ENCODE measurements at places on chromosomes 13 and 19.

GRCh38 chr19:49546825-49547565 is 19.2 kb downstream of the RCN3 start:
- peak; percentile 94 for DNase-seq

GRCh38 chr13:65508338-65508737 is 1721.8 kb downstream of the PCDH9 start:
- DNase-seq, result no peak

- DNase-seq, result peak; percentile 0
These were observed 753.3 kb downstream of the OLFM4 start for GRCh38 chr13:53781941-53782340.

GRCh38 chr19:4676955-4677731 is 7.0 kb upstream of the MYDGF start:
- peak; percentile 53 for DNase-seq

DNA sequence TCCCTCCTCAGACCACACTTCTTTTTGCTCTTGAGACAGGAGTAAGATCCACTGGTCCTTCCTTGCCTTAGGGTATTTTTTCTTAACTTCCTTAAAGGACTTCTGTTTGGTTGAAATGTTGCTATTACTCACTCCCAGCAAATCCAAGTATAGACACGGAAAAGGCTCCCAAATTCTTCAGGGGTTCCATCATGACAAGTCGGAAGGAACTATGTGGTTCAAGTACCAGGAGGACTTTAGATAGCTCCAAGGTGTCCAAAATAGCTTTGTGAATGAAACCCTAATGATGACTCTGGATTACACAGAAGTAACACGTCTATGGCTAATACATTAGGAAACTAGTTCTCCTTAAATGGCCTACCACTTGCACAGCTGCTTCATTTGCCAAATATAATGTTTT is 238.7 kb downstream of the KCTD12 start:
- no peak for DNase-seq

GRCh38 chr13:43266936-43267615 is 243.7 kb downstream of the DNAJC15 start:
- no peak for DNase-seq

DNA sequence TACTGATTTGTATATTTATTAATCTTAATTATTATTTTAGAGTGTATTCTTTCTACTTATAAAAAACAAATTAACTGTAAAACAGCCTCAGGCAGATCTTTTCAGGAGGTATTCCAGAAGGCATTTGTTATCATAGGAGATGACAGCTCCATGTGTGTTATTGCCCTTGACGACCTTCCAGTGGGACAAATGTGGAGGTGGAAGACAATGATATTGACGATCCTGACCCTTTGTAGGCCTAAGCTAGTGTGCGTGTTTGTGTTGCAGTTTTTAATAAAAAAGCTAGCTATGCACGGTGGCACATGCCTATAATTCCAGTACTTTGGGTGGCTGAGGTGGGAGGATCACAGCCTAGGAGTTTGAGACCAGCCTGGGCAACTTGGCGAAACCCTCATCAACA is 46.7 kb downstream of the NDFIP2 start:
- DNase-seq, result no peak

DNA sequence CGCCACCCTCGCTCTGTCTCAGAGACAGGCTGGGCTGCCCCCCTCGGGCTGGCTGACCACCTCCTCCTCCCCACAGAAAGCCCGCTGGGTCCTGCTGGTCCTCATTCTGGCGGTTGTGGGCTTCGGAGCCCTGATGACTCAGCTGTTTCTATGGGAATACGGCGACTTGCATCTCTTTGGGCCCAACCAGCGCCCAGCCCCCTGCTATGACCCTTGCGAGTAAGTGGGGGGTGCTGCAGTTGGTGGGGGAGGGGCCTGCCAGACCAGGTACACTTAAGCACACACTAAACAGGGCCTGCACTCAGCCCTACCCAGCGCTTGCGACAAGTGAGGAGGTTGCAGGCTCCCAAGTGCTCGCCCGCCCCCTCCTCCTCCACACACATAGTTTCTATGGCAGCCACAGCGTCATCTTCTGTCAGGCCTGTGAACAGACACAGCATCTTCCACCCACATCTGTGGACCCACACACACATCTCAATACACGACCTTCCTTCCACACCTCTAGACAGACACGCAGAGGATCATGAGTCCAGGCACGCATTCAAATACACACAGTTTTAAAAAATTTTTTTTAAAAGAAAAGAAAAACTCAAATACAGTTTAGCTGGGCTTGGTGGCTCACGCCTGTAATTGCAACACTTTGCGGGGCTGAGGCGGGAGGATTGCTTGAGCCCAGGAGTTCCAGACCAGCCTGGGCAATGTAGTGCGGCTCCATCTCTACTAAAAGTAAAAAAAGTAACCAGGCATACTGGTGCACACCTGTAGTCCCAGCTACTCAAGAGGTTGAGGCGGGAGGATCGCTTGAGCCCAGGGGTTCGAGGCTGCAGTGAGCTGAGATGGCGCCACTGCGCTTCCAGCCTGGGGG is 18.4 kb downstream of the PLD3 start:
- DNase-seq, result peak; percentile 26

GRCh38 chr13:49457221-49457620 is 13.1 kb downstream of the SETDB2 start:
- no peak for DNase-seq

- no peak for DNase-seq
These were observed 20.4 kb downstream of the RBM26 start for GRCh38 chr13:79385694-79386093.

DNA sequence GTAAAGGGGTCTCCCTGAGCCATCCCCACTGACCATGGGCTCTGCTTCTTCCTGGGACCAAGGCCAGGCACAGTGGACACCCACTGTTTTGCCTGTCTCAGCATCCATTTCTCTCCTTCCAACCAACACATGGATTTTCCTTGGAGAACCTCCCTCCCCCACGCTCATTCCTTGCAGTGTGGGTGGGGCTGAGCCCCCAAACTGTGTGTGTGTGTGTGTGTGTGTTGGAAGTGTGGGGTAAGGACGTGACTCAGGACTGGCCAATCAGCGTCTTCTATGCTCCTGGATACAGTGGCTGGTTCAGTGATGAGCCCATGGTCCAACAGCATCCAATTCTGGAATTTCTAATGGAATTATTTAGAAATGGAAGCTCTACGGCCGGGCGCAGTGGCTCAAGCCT is 18.7 kb downstream of the CEBPA start:
- DNase-seq, result no peak

DNA sequence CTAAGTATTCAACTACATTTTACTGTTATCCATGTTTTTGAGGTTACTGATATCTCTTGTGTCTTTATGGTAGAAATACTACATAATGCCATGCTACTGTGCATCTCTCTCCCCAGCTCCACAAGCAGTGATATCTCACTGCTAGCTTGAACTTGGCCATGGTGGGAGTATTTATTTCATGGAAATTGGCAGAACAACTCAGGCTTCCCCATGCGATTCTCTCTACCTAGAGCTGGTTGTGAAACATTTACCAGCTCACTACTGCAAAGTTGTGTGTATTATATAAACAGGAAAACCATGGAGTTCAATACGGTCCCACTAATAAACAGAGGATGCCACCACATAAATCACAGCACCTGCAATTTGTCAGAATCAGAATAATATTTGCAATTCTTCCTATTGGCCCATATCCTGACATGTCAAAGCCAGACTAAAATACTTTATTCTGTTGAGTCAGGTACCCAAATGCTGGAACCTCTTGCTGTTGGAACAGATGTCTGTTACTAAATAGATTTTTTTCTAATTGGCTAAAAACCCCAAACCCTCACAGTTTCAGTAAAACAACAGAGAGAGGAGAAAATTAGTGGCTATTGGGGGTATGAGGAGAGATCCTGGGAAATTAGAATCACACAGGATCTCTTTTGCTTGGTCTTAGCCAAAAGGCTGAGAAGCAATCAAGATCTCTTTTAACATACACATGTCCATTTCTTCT is 91.4 kb upstream of the SLC10A2 start:
- no peak for DNase-seq

DNA sequence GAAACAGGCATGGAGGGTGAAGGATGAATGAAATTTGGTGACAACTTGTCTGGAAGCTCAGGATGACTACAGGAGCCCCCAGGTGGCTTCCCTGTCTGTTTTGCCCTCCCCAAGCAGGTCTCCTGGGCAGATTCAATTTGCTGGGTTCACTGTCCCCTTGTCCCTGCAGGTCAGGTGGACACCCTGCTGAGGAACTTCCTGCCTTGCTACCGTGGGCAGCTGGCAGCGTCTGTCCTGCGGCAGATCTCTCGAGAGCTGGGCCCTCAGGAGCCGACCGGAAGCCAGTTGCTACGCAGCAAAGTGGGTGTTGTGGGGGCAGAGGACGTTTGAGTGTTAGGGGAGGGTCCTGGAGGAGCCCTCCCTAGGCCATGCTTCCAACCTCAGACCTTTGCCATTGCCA is 19.1 kb downstream of the PGLS start:
- DNase-seq, result no peak

- DNase-seq, result no peak
These were observed 419.4 kb downstream of the UQCRFS1 start for GRCh38 chr19:28793391-28794168.

- no peak for DNase-seq
These were observed 32.2 kb upstream of the ZNF726 start for GRCh38 chr19:23882493-23882892.

DNA sequence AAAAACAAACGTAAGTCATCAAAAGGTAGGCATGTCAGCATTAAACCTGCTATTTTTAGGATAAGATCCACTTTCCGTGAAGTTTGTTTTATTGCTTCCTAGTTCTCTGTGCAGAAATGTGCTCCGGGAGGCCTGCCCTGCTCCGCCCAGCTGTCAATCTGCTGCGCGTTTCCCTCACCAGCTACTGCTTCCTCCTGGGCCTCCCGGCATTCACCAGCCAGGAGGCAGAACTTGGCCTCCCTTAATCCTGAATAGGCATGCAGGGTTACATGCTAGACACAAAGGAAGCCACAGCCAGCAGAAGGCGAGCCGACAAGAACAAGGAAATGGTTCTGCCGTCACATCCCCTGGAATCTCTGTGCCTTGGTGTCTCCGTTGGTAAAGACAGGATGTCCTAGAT is 386.2 kb downstream of the IRS2 start:
- DNase-seq, result no peak

DNA sequence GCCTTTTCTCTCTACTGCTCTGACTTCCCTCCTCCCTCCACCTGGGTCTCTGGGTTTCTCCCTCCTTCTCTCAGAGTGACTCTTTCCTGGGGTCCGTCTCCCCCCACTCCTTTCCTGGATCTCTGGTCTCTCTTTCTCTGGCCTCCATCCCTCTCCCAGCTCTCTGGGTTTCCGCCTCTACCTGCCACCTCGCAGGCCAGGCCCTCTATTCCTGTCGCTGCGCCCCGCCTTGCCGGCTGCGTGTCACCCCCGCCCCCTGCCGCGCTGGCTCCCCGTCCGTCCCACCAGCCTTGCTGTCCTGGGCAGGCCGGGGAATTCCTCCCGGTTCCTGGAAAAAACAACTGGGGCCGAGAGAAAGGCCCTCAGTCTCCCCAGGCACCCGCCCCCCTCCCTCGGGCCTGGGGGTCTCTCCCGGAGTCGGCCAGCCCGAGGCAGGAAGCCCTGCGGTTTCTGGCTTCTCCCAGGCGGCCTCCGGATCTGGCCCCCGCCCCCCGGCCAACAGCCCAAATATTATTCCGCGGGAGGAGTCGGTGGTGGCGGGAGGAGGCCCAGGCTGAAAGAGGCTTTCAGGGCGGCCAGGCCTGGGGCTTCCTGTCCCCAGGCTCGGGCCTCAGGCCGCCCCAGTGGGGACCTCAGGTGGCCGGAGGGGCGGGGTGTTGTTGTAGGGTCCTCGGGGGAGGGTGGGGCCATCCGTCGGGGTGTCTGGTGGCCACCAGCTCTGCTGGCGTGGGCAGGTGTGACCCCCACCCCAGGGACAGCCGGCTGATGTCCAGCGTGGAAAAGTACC is 9.3 kb downstream of the IRF2BP1 start:
- DNase-seq, result peak; percentile 78

- peak; percentile 43 for DNase-seq
These were observed 4.3 kb upstream of the DUXA start for GRCh38 chr19:57171551-57172081.

GRCh38 chr19:56191115-56191514 is 6.5 kb downstream of the ZSCAN5B start:
- no peak for DNase-seq

GRCh38 chr19:18665771-18666202 is 17.7 kb upstream of the CRTC1 start:
- DNase-seq, result no peak

DNA sequence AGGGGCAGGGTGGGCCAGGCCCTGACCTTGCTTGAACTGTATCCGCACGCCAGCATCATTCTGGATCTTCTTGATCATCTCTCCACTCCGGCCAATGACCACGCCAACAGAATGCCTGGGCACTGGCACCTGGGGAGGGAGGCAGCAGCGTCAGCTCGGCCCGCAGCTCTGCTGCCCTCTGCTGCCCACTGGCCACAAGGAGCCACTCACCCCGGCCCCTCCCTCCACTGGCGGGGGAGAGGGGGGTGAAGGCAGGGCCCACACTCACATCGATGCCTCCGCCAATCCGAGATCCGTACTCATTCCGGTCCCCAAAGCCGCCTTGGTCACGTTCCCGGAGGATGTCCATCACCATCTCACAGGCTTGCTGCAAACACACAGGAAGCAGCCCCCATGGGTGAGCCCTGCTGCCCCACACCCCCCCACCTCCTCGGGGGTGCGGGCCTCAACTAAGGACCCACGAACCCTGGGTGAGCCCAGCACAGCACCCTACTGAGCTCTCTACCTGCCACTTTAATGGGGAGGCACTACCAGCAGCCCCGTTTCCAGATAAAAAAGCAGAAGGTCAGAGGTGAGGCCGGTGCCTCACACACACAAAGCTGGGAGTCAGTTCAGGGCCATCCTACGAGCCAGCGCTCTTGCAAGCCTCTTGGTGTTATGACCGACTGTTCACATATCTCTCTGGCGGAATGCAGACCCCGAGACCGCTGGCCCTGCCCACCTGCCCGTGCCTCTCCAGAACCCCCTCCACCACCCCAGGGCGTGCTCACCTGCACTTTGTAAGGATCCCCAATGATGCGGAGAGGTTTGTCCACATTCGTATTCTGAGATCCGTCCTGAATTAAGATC is 6.7 kb downstream of the KHSRP start:
- peak; percentile 46 for DNase-seq

GRCh38 chr13:26810095-26810494 is 49.5 kb upstream of the GPR12 start:
- no peak for DNase-seq

DNA sequence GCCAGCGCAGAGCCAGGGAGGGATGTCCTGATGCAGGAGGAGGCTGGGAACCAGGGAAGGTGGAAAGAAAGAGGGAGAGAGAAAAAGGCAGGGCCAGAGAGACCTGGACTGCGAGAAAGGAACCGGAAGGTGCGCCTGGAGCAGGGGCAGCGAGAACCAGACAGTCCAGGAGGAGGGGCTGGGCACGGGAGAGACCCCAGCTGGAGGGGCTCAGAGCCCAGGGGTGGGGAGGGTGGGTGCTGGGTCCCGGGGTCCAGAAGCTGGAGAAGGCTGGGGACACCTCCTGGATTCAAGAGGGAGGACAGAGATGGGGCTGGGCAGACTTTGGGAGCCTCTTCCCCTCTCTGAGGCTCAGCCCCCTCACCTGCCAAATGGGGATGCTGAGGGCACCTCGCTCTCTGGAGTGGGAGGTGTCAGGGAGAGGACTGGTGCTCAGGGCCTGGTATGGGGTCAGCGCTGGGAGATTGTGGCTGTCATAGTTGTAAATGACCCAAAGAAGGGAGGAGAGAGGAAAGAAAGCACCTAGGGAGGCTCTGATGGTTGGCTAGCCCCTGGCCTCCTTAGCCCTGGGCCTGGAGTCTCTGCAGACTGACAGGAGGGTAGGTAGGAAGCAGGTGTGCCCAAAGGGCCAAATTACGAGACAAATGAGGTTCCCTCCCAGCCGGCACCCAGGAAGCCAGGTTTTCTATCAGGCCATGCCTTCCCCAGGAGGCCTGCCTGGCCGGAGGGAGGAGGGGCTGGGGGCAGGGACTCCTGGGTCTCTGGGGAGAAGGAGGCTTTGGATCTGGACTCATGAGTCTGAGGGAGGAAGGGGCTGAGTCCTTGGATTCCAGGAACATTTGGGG is 1.3 kb upstream of the SPACA6 start:
- DNase-seq, result peak; percentile 19

All from cardiac fibroblast (primary cell).